ENCODE measurements at places on chromosomes 1 and 21.

DNA sequence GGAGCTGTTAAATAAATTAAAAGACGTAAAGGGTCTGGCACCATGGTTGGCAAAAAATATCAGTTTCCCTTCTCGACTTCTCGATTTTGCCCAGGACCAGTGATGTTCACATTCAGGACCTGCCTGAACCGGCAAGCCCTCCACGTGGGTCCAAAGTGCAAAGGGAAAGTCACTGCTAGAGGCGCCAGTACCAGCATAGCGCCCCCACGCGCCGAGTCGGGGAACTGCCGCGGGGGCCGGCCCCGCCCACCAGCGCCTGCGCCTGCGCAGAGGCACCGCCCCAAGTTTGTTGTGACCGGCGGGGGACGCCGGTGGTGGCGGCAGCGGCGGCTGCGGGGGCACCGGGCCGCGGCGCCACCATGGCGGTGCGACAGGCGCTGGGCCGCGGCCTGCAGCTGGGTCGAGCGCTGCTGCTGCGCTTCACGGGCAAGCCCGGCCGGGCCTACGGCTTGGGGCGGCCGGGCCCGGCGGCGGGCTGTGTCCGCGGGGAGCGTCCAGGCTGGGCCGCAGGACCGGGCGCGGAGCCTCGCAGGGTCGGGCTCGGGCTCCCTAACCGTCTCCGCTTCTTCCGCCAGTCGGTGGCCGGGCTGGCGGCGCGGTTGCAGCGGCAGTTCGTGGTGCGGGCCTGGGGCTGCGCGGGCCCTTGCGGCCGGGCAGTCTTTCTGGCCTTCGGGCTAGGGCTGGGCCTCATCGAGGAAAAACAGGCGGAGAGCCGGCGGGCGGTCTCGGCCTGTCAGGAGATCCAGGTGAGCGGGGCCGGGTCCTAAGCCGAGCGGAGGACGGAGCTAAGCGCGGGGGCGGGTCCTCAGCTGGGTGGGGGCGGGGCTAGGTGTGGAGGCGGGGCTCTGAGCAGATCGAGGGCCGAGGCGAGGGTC lies at the start of gene PINK1:
Gene PINK1 (plus strand): TSS at position 269 of the 875 bp plus-strand sequence. CDS start 91 bp downstream, at position 360.
- DNase-seq, result peak; percentile 91

- no peak for DNase-seq
These were observed 2.3 kb upstream of the GADD45A start for GRCh38 chr1:67682659-67683197.

GRCh38 chr1:103958699-103959098 lies 209.0 kb downstream of the AMY1C start:
- no peak for DNase-seq

- peak; percentile 20 for DNase-seq
These were observed 1.7 kb downstream of the TOR1AIP1 start for GRCh38 chr1:179883745-179884138.

- DNase-seq, result no peak
These were observed 2.3 kb downstream of the FCRLA start for GRCh38 chr1:161709373-161709772.

DNA sequence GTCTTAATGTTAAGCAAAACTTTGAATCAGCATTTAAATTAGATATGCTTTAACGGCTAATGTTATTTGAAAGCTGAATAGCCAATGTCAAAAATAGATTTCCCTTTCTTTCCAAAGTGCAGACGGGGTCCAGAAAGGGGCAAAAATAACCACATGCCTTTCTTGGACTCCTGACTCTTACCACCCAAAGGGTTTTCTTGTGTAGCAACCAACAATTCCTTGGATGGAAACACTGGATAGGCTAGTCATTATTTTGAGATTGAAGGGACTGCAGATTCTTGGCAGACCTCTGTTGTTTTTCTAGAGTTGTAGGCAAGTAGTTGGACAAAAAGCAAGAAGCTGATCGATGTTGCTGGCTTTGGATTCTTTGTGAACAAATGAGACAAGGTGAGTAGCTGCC lies 107.0 kb downstream of the MRPS6 start:
- no peak for DNase-seq
